Liver (tissue), 10 donors: ENCODE measurements at places on chromosomes 2 and 18. TPM values are rescaled to one million over a fixed set of nuclear protein-coding genes. Genes with fewer than 3 reads are reported as not detected.

GRCh38 chr2:29082804-29083495 is 8.6 kb upstream of the PCARE start:
- DNase-seq = no peak

The TBC1D8 gene
- total RNA-seq = 10.4 TPM

- DNase-seq = no peak
Measured at GRCh38 chr2:61720911-61721310, 132.9 kb downstream of the FAM161A start.

- no peak for DNase-seq
Measured at GRCh38 chr2:132623096-132623839, 46.7 kb downstream of the LYPD1 start.

DNA sequence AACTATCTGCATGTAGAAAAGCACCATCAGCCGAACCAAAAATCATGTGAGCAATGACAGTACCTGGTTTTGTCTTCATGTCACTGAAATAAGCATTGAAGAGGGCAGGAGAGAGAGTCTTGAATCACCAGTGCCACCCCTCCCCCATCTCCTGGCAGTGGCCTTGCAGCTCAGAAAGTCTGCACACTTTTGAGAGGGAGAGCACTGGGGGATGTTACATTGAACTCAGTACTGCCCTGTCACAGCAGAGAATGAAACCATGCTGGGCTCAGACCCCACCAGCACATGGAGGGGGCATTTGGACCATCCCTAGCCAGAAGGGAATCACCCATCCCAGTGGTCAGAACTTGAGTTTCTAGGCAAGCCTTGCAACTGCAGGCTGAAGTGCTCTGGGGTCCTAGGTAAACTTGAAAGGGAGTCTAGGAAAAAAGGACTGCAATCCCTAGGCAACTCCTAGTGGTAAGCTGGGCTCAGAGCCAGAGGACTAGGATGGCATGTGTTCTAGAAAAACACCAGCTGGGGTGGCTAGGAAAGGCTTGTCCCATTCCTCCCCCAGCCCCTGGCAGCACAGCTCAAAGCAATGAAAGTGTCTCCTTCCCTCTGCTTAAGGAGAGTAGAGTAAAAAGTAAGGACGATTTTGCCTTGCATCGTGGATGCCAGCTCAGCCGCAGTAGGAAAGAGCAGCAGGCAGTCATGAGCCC is 259.9 kb upstream of the MYT1L start:
- DNase-seq = no peak
